ENCODE measurements at places on chromosomes 13 and 19.

DNA sequence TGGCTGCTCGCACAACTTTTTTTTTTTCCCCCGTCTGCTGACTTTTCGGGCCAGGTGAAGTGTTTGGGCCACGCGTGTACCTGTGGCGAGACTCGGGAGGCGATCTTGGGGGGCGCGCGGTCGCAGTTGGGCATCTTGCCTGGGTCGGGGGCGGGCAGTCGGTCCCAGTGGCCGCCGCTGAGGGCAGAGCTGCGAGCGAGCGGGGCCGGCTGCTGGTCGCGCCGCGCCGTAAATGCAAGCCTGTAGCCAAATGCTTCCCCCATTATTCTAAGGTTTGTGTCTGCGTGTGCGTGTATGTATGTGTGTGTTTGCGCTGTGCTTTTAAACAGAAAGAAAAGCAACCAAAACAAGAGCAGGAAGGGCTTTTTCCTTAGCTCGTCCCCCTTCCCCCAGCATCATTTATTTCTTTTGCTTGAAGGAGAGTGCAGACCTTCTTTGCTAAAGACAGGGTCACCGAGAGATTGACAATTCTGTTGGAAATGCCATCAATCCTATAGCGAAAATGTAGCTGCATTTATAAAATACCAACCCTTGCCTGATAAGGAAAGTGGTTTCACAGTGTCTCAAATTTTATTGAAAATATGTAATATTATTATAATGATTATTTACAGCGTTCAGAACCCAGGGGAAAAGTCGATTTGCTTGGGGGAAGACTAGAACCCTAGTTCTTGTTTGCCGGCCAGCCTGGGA lies 143.2 kb upstream of the ZNF536 start:
- DNase-seq, result no peak

DNA sequence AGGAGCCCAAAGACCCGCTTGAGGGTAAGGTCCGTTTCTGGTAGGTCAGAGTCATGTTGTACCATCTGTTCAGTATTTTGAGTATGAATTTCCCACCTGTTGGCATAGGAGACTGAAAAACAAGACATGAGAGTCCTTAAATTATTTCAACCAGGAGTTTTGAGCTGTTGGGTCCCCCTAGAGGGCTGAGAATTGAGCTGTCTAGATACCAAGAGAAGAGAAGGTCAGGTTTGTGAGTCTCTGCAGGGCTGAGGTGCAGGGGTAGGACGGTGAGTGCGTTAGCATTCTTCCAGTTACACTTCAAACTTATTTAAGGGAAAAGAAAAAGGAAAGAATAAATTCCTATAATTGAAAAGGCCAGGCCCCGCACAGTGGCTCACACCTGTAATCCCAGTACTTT lies 5.0 kb downstream of the CBLC start:
- no peak for DNase-seq

- DNase-seq, result no peak
Observed at GRCh38 chr13:64397701-64398100, 2832.4 kb downstream of the PCDH9 start.

DNA sequence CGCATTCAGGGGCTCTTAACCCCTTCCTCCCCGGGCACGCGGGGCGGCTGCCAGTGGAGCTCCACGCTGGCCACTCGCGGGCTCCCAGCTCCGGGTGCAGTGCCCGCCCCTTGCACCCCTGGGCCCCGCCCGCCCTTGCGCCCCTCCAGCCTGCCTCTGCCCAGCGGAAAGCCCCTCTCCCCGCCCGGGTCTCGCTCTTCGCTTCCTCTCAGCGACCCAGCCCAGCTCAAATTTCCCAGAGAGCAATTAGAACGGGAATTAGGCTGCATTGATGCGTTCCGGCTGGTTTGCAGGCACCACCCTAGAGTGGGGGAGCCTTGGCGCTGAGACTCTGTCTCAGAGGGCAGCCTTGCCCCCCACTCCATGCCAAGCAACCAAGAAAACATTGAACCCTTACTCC lies 1.8 kb upstream of the GSX1 start:
- DNase-seq, result no peak
